ENCODE measurements at places on chromosomes 4 and X.

DNA sequence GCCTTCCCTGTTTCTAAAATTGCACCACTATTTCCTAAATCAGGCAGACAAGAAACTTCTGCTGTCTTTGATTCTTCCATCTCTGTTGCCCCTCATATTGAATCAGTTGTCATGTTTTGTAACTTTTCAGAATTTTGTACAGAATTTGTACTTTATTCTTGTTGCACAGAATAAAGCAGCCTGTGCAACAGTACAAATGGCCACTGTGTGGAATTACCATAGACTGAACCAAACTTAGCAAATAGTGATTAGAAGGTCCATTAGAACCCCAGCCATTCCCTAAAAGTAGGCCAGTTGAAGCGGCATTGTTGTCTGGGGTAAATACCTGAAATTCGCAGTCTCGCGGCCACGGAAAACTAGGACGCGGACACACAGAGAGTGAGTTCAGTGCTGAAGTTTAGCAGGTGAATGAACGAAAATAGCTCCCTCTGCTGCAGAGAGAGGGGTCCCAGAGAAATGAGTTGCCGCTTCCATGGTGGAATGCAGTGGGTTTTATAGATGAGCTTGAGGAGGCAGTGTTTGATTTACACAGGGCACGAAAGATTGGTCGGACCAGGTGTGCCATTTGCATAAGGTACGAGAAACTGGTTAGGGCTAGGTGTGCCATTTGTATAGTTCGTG lies 71.8 kb downstream of the C4orf33 start:
- DNase-seq = no peak

GRCh38 chrX:8743126-8743732 lies 11.3 kb upstream of the ANOS1 start:
- DNase-seq = no peak

GRCh38 chrX:2533424-2533823 lies 32.6 kb upstream of the DHRSX start:
- no peak for DNase-seq

- no peak for DNase-seq
Observed at GRCh38 chr4:77336411-77337142, 179.6 kb downstream of the CCNG2 start.

- no peak for DNase-seq
Observed at GRCh38 chrX:13082206-13083065, 38.0 kb upstream of the FAM9C start.

GRCh38 chrX:135543924-135544323 lies 23.5 kb downstream of the INTS6L start:
- no peak for DNase-seq

DNA sequence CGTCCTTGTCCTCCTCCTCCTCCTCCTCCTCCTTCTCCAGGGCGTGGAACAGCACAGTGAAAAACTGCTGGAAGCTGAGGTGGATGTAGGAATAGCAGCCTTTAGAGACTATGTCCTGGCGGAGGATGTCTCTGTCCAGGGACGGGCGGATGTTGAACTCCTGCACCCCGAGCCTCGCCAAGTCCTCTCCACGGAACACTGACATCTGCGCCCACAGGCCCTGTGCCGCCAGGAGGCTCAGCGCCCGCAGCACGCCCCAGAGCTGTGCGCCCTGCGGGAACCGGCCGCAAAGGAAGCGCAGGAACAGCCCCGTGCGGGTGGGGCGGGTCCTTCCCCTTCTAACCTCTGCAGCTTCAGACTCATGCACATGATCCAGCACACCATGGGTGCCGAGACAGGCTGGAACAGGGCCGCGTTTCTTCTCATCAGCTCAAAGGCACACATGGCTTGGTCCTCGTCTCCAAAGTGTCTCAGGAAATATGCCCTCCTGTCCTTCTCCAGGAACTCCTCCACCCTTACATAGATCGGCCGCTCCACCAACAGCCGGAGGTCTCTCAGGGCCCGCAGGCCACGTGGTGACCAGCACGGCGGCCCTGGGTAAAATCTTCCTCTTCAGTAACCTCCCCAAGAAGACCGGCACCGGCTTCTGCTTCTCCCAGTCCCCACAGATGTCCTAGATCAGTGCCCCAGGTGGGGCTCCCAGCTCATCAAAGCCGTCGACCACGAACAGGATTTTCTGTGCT lies 1.2 kb downstream of the NLRP2B start:
- no peak for DNase-seq

DNA sequence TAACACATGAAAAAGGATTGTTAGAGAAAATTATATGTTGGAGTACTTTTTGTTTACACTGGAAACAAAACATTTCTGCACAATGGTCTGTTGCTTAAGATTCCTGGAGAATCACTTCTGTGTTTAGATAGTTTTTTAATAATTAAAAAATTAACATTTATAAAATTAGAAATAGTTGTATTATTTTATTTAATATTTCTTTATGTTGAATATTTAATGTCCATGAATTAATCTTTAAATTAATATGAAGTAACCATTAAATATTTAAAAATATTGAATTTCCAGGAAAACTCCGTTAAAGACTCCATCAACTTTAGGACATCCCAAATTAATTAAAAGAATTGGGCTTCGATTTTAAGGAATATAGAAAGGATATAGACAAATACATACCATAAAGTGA lies 797.1 kb upstream of the GALNTL6 start:
- no peak for DNase-seq

GRCh38 chr4:73978886-73979285 lies 2.9 kb downstream of the PF4 start:
- no peak for DNase-seq

GRCh38 chrX:69523314-69523713 lies 19.2 kb downstream of the NALF2 start:
- no peak for DNase-seq

- DNase-seq = no peak
Observed at GRCh38 chr4:28238876-28239275, 1378.2 kb downstream of the STIM2 start.

DNA sequence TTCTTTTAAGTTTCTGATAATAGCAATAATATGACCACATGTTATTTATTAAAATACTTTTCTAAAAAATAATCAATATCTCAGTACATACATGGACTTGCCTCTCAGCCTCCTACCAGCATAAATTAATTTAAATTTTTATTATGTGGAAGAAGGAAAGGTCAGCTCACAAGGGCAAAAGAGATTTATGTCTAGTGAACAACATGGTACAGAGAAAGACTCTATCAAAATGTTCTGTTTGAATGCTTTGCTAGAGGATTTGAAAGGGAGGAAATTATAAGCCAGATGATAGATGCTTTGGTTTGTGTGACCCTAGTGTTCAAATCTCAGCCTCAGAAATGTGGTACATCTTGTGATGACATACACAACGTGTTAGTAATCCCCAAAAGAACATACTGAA lies 94.3 kb downstream of the DKK2 start:
- DNase-seq = no peak

GRCh38 chr4:185115827-185116232 lies 27.2 kb upstream of the SLC25A4 start:
- DNase-seq = no peak
